ENCODE measurements at places on chromosomes 2 and 18.
A peak's percentile ranks its signal among the peaks of the same experiment; 100 is the strongest.

GRCh38 chr2:219081701-219082331 is 21.1 kb upstream of the IHH start:
- DNase-seq: no peak

DNA sequence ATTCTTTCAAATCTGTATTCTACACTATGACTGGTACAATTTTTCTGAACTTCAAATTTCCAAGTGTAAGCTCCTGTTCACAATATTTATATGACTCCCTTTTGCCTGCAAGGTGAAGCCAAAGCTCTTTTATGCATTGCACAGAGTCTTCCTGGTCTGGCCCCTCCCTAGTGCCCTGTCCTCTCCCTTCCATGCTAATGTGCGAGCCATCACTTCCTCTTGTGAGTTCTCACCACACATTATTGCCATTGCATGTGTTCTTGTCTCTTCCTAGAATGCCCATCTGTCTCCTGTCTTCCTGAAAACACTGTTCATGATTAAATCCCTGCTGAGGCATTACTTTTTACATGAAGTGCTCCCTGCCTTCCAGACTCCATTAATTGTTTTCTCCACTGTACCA is 169.9 kb downstream of the MC4R start:
- DNase-seq: no peak

DNA sequence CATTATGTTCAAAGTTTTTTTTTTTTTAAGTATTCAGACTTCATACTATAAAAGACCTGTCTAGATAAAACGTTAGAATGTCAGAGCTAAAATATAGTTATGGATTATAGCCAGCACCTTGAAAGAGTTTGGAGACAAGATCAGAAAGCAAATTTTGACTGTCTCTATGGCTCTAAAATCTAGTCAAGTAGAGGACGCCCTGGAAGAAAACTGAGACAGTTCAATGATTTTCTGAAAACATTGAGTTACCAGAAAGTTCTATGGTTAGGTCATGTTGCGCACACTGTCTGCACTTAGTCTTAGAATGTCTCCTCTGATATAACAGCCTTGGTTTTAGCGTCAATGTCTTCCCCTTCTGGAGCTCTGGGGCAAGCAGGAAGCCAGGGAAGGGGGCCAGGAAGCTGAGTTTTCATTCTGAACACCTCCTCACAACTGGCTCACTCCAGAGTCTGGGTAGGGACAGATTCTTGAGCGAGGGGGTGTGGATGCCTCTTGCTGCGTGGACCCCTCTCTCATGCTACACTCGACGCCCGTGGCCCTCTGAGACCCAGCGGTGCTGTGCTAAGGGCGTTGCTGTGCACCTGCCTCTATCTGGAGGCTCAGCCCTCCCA is 99.5 kb downstream of the RNF144A start:
- DNase-seq: no peak

DNA sequence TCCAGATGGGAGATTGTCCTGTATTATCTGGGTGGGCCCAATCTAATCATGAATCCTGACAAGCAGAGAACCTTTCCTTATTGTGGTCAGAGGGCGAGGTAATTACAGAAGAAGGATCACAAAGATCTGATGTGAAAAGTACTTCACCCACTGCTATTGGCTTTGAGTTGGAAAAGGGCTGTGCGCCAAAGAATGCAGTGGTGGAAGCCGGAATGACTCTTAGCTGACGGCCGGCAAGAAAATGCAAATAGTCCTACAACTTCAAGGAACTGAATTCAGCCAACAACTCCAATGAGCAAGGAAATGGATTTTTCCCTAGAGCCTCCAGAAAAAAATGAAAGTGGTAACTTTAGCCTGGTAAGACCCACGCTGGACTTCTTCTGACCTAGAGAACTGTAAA is 67.3 kb downstream of the CTNNA2 start:
- no peak for DNase-seq

- DNase-seq: no peak
These were observed at the start of gene LINC00305 for GRCh38 chr18:64148988-64149387. Gene LINC00305 (minus strand): TSS chr18:64149088.

- no peak for DNase-seq
These were observed 4.1 kb upstream of the PRR30 start for GRCh38 chr2:27143285-27143684.

DNA sequence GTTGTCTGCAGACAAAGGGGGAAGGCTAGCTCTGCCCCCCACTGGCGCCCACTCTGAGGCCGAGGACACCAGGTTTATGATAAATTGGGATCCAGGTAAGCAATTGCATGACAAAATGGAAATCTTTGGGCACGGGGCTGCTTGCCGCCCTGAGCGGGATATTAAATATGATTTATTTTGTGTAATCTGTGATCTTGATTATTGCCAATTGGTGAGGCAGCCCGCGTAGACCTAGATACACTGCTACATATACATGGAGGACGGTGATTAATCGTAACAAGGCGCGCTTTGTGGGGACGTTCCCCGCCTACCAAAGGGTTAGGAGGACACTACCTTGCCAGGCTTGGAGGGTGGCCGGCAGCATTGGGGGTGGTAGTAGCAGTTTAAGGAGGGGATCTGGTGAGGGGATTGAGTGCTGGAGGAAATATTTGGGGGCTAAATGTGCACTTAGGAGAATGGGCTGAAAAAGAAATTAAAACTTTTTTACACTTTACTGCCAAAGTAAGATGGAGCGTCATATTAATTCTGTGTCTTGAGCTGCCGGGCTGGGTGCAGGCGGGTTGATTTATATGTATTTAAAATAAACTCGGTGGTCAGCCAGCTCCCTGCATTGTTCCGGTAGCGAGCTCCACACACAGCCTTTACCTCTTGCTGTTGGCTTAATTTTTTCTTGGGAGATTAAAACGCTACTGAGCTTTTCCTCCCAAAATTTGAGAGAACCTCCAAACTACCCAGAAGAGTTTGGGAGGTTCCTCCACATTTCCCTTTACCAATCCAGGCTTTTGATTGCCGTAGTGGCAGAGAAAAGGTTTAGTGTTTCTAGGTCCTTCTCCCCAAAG is 4.1 kb downstream of the HOXD3 start:
- DNase-seq: no peak

- DNase-seq: no peak
These were observed 20.5 kb upstream of the TGFA start for GRCh38 chr2:70574109-70574508.

DNA sequence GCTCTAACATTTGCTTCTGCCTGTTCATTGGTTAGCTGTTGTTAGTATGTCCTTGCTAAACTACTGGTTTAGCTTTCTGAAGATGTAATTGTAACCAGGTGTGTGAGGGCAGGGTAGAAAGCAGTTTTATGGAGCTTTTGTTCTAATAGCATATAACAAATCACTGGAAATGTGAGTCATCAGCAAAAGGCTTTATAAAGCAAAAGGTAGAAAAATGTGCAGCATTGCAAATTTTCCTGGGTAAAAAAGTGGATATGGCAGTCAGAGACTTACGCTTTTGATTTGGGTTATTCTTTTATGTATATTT is 85.3 kb downstream of the ZNF407 start:
- DNase-seq: no peak

- DNase-seq: no peak
These were observed 103.9 kb downstream of the RND3 start for GRCh38 chr2:150383587-150383986.

- DNase-seq: no peak
These were observed 42.2 kb downstream of the KLHL14 start for GRCh38 chr18:32730620-32731091.

GRCh38 chr2:57576983-57577382 is 469.6 kb upstream of the VRK2 start:
- DNase-seq: no peak

DNA sequence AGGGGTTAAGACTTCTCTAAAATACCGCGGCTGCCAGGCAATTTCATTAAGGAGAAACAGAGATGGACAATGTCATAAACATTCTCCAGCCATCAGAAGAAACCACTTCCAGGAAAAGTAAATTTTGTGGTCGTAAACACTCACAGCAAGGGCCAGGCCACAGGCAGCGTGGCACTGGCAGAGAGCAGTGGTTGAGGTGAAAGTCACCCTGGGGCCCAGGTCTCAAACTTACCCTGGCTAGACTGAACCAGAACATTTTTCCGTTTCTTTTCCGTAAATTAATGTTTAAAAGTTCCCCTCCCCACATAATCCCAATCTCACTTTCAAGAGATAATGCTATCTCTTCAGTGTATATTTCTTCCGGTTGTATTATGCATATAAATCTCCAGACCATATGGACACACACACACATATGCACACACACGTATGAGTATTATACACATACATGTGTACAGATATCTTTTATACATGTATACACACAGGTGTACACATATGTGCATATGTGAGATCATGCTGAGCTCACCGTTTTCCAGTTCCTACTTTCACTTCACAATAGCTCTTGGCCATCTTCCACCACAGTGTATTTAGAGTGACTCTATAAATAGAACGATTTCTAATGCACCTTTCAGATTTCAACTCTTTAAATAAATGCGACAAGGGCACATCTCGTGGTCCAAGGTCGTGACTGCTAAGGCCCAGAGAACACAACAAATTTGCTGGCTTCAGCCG is 90.1 kb downstream of the MALT1 start:
- DNase-seq: peak; percentile 28

DNA sequence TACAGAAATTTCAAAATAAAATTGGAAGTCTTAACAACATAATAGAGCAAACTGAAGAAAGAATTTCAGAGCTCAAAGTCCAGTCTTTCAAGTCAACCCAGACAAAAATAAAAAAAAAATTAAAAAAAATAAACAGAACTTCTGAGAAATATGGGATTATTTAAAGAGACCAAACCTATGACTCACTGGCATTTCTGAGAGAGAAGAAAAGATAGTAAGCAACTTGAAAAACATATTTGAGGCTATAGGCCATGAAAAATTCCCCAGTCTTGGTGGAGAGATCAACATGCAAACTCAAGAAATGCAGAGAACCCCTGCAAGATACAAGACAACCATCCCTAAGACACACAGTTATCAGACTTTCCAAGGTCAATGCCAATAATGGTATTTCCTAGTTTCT is 167.4 kb downstream of the RNF144A start:
- no peak for DNase-seq

GRCh38 chr2:200700856-200701255 is 110.9 kb upstream of the BZW1 start:
- DNase-seq: no peak

DNA sequence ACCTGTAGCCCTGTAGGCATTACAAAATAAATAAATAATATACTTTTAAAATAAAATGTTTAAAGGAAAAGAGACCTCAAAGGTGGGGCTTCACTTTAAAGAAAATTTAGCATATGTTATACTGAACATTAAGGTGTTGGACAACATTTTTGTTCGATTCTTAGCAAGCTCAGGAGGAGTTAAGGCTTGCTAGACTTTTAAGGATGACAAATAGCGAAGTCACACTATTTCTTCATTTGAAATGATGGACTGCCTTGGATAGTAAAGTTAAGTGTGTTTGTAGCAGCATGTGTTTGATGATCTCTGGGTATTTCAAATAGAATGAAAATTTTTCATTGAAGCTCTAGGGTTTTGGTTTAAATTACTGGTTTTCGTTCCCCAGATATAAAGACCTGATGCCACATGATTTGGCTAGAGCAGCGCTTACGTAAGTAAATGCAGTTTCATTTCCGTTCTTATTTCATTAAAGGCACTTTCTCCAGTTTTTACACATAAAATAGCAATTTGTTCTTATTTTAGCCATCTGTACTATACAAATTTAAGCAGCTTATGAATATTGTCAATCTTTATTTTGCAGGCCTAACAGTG is 24.9 kb downstream of the HADHB start:
- no peak for DNase-seq

GRCh38 chr2:101272045-101272784 is 19.5 kb downstream of the CNOT11 start:
- DNase-seq: no peak

- DNase-seq: no peak
These were observed 96.8 kb downstream of the SP3 start for GRCh38 chr2:173868406-173868805.

- DNase-seq: peak; percentile 59
These were observed 6.5 kb downstream of the SPR start for GRCh38 chr2:72893594-72894319.

DNA sequence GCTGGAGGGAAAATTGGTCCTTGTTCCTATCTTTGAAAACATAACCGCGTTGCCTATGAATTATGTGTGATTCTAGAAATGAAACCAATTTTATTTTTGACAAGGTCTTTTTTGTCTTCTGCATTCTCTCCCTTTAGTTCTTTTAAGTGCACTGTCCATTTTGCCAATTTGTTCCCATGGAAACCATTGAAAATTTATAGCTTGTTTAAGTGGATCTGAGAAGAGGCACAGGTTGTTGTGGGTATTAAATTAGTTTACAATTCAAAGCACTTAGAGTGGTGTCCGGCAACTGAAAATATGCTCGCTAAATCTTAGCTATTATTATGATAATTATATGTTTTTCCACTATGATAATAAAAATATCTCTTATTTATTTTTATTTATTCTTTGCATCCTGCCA is 107.5 kb upstream of the FSHR start:
- DNase-seq: no peak

DNA sequence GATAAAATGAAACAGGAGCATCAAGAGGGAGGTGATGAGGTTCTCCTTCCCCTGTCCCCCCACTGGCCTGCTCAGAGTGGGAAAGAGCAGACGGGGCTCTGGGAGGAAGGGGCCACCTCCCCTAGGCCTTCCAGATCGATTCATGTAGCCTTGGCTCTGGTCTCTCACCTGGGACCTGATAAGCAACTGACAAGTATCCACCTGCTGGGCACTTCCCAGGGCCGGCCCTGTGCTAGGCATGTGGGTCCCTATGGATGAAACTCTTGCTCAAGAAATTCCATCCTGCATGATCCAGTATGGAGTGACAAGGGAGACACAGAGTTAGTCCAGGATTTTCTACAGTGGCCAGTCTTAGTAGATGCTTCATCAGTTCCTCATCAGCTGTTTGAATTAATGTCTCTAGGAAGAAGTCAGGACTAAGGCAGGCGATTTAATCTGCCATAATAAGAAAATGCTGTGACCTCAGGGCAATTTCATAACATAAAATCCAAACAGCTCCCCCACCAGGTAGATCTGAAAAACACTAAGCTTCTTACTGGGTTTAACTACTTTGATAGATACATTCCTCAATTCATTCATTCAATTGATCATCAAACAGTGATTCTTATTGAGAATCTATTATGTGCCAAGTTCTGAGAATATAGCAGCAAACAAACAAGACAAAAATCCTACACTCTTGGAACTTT is 44.7 kb upstream of the ZFP36L2 start:
- DNase-seq: no peak

GRCh38 chr2:7858624-7859023 is 823.2 kb upstream of the ID2 start:
- no peak for DNase-seq

DNA sequence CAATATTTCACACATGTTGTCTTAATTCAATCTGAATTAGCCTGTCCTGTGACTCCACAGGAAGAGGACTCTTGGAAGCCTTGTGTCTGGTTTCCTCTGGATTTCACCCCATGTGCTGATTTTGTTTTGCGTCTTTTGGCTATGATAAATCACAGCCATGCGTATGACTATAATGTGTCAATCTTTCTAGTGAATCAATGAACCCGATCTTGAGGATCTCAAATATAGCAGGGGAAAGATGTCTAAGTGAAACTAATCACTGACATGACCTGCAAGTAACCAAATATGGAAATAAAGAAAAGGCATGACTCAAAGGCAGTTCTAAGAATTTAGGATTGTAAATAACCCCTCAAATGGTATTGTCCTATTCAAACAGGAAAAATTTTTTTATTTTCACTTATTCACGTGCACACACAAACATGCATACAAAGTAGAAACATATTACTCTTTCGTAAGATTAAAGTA is 8.2 kb downstream of the WDFY1 start:
- no peak for DNase-seq

- no peak for DNase-seq
These were observed 66.1 kb upstream of the CDC42EP3 start for GRCh38 chr2:37737507-37737906.

Data from activated CD4-positive, alpha-beta memory T cell treated with anti-CD3 and anti-CD28 coated beads, Interleukin-2, amount 10 ng/mL, durations not matched to agents 7 days and 5 days (primary cell).